ENCODE measurements at places on chromosomes 11 and 22.
A peak's percentile ranks its signal among the peaks of the same experiment; 100 is the strongest.

DNA sequence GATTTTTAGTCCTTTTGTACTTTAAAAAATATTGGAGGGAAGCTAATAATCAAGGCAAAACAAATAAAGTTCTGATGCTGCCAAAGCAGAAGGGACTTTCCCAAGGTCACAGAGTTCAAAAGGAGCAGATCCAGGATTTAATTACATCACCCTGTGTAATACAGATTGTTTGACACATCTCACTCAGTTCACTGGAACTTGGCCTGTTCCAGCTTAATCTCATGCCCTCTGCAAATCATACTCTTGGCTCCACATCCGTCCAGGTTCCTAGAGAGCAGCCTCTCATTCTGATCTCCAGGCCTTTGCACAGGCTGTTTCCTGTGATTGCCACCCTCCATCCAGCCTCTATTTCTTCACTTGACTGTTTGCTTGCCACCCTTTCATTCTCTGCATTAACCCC lies 151.7 kb downstream of the SPON1 start:
- DNase-seq: no peak

DNA sequence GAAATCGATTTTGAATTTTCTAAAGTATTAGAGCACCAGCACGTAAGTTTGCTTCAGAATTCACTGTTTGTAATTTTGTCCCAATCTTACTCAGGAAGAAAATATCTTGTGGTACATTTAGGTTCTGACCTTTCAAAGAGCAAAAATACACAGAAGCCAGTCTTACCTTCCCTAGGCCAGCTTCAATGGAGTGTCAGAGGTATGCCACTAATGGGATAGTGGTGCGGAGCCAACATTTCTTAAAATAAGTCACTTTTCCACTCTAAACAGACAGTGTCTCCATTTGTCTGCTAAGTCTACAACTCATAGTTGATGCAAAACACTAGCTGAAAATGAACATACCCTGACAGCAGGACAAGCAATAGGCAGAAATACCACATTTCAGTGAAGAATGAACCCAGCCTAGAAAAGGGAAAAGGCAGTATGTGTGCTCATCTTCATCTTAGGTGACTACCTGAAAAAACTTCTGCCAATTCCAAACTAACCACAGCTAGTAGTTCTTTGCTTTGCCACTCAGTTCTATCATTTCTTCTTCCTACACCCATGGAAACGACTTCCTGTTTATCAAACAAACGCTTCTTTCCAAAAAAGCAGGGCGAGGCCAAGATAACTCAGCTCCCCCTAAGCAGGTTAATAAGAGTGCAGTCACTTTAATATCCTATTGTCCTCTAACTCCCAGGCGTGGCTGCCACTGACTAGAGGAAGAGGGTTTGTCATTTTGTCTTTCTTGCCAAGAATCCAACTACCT lies 94.0 kb upstream of the APOA1 start:
- no peak for DNase-seq

DNA sequence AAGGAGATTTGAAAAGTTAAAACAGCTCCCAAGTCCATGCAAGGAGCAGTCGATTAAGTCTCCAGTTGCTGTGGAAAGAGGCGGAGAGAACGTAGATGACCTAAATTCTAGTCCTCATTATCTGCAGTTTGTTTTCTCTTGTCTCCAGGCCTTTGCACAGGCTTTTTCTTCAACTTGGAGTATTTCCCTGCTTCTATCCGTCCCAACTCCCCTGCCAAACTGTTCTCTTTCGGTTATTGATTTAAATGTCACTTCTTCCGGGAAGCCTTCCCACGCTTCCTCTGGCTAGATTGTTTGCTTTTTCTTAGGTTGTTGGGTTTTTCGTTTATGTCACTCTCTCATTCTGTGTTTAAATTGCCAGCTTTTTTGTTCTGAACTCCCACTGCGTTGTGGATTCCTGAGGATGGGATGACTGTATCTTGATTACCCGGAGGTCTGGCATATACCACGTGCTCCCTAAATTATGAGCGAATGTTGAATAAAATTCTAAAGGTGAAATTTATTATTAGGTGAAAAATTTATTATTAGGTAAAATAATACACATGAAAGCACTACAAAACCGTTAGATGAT lies 463 bp downstream of the TMEM126B start:
- DNase-seq: no peak

DNA sequence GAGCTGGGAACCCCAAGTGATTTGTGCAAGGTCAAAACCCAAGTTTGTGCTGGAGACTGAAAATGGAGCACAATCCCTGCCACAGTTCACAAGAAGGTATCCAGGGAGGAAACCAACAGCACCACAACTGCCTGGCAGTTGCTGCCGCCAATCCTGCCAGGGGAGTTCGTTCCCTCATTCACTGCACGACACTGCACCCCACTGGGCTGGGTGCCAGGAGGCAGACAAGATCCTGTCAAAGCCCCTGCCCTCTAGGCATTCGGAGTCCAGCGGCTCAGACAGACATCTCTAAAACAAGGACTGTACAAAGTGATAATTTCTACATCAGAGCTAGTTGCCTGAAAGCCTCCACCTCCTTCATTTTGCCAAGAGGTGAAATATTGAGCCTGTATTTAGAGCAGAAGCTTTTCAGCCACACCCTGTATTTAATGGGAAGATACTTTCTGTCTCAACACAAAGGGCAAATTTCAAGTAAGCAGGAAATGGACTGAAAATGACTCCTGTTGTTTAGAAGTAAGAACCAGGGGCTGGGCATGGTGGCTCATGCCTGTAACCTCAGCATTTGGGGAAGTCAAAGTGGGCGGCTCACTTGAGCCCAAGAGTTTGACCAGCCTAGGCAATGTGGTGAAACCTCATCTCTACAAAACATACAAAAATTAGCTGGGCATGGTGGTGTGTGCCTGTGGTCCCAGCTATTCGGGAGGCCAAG lies 277.4 kb upstream of the NARS2 start:
- no peak for DNase-seq

GRCh38 chr11:71309611-71310010 lies 57.2 kb upstream of the SHANK2 start:
- DNase-seq: no peak

GRCh38 chr11:86124251-86125233 lies 55.7 kb upstream of the PICALM start:
- no peak for DNase-seq

DNA sequence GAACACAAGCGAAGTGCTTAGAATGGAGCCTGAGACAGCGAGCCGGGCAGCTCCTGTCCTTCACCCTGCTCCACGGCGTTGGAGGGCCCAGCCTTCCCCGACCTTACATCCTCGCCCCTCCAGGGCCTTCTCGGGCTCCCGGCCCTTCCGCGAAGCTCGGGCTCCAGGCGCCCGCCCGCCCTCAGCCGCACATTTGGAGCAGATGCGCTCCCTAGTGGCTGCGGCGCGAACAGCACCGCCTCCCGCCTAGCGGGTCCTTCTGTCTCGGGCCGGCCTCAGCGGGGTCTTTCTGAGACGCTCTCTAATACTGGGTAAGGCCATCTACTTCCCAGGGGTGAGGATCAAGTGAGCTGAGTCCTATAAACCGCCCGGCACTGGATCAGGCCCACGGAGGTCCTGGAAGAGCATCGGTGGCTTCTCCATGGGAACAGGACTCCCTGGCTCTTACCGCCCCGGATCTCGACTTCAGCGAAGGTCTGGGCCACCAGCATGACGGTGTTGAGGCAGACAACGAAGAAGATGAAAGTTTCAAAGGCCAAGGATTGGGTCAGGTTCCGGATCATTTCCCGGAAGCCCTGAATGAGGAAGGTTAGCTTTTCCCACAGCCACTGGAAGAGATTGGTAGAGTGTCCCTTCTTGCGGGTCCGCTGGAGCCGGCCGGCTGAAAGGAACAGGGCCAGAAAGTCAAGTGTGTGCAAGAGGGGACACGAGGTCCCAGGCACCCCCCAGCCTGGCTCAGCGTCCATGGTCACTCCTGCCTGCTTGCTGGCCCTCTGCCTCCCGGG lies 3.7 kb downstream of the CATSPER1 start:
- peak; percentile 38 for DNase-seq

GRCh38 chr22:40571887-40572286 lies 64.6 kb downstream of the MRTFA start:
- DNase-seq: no peak

- DNase-seq: no peak
These were observed 79.1 kb downstream of the GUCY1A2 start for GRCh38 chr11:106939157-106939556.

DNA sequence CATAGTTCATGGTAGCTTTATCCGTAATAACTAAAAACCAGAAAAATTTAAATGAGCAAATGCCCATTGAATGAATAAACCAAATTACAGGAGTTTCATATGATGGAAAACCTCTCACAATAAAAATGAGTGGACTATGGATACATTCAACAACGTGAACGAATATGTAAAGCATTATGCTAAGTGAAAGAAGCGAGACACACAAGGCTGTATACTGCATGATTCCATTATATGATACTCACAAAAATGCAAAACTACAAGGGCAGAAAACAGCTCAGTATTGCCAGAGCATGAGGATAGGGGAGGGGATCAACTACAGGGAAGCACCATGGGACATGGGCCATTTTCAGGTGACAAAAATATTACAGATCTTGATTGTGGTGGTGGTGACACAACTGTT lies 22.2 kb downstream of the DDI1 start:
- DNase-seq: no peak

- no peak for DNase-seq
These were observed 5.7 kb upstream of the CPT1A start for GRCh38 chr11:68847395-68847794.

DNA sequence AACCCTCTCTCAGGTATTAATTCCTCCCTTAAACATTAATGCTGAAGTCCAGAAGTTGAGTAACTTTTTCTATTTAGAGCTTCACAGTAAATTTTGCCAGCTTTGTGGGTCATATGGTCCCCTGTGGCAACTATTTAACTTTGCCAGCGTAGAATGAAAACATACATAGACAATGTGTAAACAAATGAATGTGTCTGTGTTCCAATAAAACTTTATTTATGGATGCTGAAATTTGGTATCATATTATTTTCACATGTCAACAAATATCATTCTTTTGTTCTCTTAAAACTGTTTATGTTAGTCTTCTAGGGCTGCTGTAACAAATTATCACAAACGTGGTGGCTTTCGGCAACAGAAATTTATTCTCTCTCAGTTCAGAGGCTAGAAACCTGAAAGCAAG lies 85.1 kb downstream of the TMEM135 start:
- no peak for DNase-seq

GRCh38 chr11:22049276-22049675 lies 143.6 kb upstream of the ANO5 start:
- no peak for DNase-seq

DNA sequence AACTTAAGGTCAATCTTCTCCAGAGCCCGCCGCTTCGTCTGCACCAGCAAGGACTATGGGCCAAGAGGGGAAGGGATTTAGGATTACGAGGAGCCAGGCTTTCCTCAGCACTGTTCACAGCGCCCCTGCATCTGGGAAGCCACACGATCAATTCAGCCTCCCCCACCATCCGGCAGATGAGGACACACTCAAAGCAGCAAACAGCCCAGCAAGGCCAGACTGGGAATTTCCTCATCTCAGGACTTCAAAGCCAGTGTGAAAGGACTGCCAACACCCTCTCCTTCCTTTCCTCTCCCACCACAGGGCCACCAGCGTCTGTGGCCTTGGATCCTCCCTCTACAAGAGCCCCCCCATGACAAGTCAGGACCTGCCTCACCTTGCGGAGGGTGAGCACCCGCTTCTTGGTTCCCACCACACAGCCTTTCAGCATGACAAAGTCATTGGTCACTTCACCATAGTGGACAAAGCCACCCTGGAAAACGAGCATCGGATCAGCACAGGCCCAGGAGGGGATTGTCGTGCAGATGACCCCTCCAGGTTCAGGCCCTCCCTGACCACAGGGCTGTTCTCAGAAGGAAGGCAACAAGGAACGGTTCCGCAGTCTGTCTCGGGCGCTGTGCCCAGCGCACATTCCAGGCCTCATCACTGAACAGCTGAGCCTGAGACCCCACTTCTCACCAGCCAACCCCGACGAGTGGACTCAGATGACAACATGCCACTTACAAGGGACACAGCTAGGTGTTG lies 6.0 kb downstream of the RPL3 start:
- no peak for DNase-seq

DNA sequence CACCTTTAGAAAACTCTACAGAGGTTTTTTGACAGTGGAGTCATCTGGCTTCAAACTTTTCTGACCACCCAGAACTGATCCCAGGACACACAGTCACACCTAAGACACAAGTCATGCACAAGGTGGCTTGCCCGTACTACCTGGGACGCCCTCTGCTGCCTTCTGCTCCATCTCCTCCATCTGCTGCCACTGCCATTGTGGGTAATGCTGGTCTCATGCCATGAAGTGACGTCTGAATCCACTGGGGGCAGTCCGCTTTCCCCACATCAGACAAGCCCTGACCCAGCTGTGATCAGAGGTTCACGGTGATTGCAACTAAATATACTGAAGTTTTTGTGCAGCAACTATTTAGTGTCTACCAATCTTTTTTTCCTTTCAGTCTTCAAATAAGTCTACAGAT lies 5.4 kb upstream of the NDUFS8 start:
- no peak for DNase-seq

- DNase-seq: no peak
These were observed 4.6 kb downstream of the PLA2G6 start for GRCh38 chr22:38177044-38177443.

GRCh38 chr11:126197277-126197939 lies 14.0 kb downstream of the RPUSD4 start:
- DNase-seq: no peak

DNA sequence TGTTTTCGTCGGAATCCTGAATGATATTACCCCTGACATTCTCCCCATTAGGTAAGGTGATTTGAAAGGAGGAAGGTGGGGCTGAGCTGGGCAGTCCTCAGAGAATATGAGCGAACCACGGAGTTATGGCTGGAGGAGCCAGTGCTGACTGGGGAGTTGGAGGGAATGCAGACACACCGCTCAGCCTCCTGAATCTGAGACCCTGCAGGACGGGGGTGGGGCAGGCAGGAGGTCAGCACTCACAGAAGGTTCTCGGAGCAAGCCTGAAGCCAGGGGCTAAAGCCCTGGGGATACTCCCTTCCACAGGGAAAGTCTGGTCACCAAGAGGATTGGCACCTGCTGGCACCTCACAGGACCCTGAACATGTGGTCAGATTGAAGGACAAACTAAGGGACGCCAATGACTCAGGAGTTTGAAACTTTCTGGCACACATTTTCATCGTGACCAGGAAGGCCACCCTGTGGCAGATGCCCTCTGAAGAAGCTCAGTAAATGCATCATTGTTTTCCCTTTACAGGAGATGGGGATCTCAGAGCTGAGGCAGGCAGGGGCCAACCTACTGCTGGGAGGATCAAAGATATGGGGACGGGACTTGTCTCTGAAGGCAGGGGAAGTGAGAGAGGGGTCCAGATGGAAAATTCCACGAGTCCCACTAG lies 26.9 kb upstream of the FCHSD2 start:
- no peak for DNase-seq

DNA sequence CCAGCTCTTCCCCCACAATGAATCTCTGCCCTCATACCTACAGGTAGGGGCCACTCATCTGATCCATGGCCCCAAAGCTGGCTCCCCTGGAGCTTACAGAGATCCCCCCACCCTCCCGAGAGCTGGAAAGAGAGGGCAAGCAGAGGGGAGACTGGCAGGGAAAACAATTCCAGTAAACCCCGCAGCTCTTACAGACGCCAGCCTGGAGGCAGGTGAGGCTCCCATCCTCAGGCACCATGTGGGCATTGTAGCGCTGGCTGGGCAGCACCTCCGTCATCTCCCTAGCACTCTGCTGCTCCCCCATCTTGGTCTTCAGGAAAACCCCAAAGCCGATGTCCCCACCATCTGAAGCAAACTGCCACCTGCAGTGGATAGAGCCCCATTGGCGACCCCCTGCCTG lies 14.1 kb downstream of the SEC14L4 start:
- DNase-seq: no peak

GRCh38 chr22:26849575-26849974 lies 192.2 kb downstream of the MIAT start:
- DNase-seq: no peak

- DNase-seq: no peak
These were observed 32.3 kb upstream of the OR56A1 start for GRCh38 chr11:6062691-6063358.

Data from SHP77 treated with DMSO at 0.1 percent for 48 hours (cell line).